M059J (cell line): ENCODE measurements at places on chromosomes 4 and X. TPM values are rescaled to one million over a fixed set of nuclear protein-coding genes. Genes with fewer than 3 reads are reported as not detected.

DNA sequence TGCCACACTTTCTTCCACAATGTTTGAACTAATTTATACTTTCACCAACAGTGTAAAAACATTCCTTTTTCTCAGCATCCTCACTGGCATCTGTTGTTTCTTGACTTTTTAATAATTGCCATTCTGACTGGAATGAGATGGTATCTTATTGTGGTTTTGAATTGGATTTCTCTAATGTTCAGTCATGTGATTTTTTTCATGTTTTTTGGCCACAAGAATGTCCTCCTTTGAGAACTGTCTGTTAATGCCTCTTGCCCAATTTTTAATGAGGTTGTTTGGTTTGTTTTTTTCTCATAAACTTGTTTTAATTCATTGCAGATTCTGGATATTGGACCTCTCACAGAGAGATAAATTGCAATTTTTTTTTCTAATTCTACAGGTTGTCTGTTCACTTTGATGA, 1195.2 kb downstream of the TECRL start:
- peak; percentile 0 for DNase-seq

DNA sequence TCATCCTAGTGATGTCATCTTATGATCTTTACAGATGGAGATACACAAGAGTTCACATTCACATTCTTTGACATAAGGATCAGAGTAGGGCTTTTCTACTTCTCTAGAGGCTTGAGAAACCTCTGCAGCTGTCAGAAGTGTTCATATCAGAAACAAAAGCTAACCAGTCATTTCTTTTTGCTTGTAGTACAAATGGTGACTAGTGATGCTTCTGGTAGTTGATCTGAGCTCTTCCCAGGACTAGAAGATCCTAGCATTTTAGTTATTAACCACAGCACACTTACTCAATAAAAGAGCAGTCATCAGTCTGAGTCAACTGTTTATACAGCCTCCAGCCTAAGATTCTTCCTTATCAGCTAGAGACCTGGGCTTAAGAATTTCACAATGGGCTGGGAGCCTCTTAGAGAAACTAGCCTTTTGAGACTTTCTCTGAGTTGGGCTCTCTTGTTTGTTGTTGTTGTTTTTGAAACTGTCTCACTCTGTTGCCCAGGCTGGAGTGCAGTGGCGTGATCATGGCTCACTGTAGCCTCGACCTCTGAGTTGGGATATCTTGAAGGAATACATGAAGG, 84.1 kb downstream of the TMEM164 start:
- peak; percentile 96 for DNase-seq

GRCh38 chrX:40863671-40864070, 128.3 kb upstream of the MED14 start:
- no peak for DNase-seq

Gene CSN1S1
- not detected in 2 replicates for total RNA-seq

Gene AMBN
- not detected in 2 replicates for total RNA-seq
